ENCODE measurements at places on chromosomes 2 and 18.

DNA sequence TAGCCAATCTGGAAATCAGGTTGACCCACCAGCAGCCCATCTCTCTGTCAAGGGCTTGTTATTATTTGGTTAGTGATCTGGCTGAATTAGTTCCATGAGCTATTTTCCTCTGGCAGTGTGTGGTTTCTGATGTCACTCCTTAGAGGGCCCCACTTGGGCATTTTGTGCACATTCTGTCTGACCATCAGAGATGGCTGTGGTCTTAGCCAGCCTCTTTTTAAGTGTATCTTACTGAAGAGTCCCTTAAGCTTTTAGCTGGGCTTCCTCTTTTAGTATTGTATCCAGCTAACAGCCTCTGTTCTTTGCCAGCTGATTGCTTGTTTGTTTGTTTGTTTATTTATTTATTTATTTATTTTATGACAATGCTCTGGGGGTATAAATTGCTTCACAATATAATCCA, 951.1 kb upstream of the CNTNAP5 start:
- no peak for DNase-seq

GRCh38 chr2:119208791-119209203, 14.8 kb upstream of the STEAP3 start:
- DNase-seq = no peak

DNA sequence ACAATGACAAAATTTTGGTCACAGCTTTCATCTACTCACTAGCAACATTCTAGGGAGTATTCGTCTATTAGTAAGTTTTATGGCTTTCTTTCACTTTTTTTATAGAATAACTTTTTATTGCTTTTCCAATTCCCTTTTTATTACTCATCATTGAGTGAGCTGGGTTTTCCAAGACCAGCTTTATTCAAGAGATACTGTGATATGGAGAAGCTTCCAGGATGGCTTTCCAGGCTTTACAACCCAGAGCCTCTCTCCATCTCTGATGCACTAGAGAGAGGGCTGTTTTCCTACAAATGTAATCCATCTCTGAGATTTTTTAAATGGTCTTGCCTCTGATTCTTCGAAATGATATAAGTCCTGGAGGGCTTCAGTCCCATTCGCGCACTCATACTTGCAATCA, 118.3 kb downstream of the LDLRAD4 start:
- DNase-seq = no peak

DNA sequence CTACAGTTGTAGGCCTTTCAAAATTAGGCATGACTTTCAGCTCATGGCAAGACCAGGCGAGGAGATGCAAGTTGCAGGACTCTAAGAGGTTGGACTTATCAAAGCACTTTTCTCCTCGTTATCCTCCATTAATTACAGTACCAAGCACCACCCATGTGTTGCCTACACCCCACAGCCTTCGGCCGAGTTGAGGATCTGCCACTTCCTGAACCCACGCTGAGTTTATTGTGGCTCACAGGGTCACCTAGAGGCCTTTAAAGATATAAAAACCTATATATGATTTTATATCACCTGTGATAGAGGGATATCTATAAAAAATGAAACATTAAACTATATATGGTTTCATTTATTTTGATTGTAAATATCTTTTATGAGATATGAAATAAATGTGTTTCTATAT, 2.6 kb downstream of the UGT1A10 start:
- no peak for DNase-seq

GRCh38 chr2:217643789-217644301, 358.9 kb downstream of the TNS1 start:
- DNase-seq = no peak

DNA sequence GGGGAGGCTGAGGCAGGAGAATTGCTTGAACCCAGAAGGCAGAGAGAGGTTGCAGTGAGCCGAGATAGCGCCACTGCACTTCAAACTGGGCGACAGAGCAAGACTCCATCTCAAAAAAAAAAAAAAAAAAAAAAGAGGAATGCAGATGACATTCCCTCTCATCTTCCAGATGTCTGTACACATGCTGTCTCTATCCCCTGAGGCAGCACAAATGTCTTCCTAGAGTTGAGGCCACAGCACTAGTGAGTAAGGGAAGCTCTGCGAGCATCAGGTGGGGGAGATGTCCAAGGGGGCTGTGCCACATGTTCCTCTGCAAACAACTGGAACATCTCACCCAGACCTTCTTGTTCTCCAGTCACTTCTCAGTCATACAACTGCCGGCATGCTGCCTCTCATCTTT, 35.6 kb upstream of the LRRC30 start:
- no peak for DNase-seq

DNA sequence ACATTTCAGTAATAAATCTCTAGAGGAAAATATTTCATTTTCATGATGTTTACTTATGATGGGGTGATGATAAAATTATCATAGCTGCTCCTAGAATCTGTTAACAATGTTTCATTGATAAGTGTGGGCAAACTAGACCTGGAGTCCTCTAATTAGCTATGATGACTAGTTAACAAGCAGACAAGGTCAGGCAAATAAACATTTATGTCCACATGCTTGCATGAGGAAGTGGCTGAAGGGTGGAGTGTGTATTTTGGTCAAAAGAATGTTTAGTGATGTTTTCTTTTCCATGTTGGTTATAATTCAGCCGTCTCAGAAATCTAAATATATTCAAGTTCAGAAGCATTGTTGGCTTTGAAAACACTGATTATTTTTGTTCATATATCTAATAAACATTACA, 99.9 kb upstream of the FN1 start:
- DNase-seq = no peak

- no peak for DNase-seq
These were observed 222.9 kb downstream of the HDAC4 start for GRCh38 chr2:239177908-239178307.

- DNase-seq = no peak
These were observed 102.9 kb downstream of the SPTBN1 start for GRCh38 chr2:54559006-54559445.

- no peak for DNase-seq
These were observed 22.7 kb downstream of the TTC32 start for GRCh38 chr2:19879120-19879519.
